Astrocyte of the hippocampus (primary cell): ENCODE measurements at places on chromosomes 12 and 14.

DNA sequence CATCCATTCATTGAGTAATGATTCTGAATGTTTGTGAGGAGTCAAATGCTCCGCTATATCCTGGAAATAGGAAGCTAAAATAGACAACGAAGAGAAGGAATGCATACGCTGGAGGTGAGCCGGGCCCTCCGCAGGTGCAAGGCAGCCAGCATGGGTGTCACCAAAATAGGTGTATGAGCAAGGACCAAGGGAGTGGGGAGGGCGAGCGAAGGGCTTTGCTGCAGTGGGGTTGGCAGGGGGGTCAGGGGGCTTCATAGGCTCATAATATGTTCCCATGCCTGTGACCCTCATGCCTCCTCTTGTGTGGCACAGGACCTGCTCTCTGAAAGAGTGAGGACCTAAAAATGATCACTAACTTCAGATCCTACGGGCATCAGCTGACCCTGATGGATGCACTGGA lies 73.0 kb downstream of the PRMT8 start:
- no peak for DNase-seq

DNA sequence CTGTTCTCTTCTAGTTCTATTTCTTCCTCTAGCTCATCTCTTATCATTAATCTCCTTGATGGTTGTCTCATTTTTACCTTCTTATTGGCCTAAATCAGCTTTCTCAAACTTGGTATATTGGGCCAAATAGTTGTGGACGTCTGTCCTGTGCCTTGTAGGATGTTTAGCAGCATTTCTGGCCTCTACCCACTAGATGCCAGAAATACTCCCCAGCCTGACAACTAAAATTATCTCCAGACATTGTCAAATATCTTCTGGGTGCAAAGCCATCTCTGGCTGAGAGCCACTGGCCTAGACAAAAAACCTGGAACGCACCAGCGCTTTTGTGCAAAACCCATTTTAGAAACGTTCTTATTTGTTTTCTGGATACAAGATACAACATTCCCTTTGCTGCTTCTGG lies 38.8 kb upstream of the LRRC10 start:
- DNase-seq, result no peak

GRCh38 chr12:15831315-15831978 lies 42.3 kb upstream of the EPS8 start:
- no peak for DNase-seq

DNA sequence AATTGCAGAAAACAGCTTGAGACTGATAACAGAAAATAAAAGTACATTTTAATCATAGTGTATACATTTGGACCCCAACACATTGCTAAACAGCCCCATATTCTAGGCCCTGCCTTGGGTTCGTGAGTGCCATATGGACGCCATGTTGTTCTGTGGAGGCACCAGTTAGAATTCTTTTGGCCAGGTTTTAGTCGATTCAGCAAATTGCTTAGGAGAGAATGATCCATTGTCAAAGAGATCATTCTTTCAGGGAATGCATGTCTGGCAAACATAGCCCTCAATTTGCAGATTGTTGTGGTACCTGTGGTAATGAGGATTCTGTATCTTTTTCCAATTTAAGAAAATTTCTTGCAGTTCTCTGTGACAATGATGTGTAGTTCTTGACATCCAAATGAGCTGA lies 183.6 kb upstream of the DDHD1 start:
- DNase-seq, result no peak

- no peak for DNase-seq
Measured at GRCh38 chr12:125033288-125033687, 31.9 kb upstream of the AACS start.

DNA sequence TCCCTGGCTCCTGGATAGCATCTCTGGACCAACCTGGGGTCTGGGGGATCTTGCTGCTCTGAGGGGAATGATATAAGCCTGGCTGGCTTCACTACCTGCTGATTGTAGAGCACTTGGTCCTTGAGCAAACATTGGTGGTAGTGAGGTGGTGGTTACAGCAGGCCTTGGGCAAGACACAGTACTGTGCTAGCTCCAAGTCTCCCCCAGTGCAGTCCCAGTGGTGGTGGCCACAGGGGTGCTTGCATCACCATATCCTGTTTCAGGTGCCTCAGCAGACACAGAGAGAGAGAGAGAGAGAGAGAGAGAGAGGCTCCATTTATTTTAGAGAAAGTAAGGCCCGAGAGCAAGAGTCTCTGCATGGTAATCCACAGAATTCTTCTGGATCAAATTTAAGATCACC lies 186.3 kb downstream of the MYRFL start:
- no peak for DNase-seq

GRCh38 chr12:68341822-68342221 lies 9.7 kb upstream of the MDM1 start:
- no peak for DNase-seq
